GM23248 (cell line): ENCODE measurements at places on chromosomes 1 and 21. TPM values are rescaled to one million over a fixed set of nuclear protein-coding genes. Genes with fewer than 3 reads are reported as not detected.

DNA sequence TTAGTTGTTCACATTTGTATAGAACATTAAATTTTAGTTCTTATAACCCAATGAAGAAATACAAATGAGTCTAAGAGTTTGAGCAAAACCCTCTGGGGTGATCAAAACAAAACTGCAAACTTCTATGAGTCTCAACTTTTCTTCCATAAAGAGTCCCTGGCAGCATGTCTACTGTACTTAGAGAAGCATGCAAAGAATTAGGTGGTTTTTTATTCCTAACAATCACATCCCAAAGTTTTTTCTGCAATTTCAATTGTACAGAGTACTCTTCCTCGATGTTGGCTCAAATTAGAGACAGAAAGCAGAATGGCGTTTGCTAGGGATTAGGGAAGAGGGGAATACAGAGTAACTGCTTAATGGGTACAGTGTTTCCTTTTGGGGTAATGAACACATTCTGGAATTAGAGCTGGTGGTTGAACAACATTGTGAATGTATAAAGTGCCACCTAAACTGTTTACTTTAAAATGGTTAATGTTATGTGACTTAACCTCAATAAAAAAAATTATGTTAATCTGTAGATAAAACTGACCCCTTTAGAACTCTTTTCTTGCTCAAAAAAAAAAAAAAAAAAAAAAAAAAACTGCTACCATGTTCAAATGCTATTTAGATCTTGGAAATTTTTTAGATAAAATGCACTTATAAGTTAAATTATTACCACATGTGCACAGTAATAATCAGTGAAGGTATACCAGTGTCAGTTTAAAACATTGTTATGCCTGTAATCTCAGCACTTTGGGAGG, 4.8 kb downstream of the RC3H1 start:
- H3K36me3 ChIP-seq, result no peaks in the 10 kb centered on the region; the same call in 1 of the 2 replicates
- no peak overlapping the region for H3K27ac ChIP-seq
- no peak overlapping the region for H3K4me3 ChIP-seq
- DNase-seq, result peak; percentile 37
- H3K4me1 ChIP-seq, result peaks cover 49% of the 10 kb centered on the region

GRCh38 chr1:232628335-232629249, 1.3 kb downstream of the SIPA1L2 start:
- H3K27me3 ChIP-seq, result no peaks in the 10 kb centered on the region
- H3K4me1 ChIP-seq, result peaks cover 20% of the 10 kb centered on the region
- peak overlapping the region; percentile 86 for H3K4me3 ChIP-seq
- no peaks in the 10 kb centered on the region for H3K36me3 ChIP-seq
- DNase-seq, result peak; percentile 59

DNA sequence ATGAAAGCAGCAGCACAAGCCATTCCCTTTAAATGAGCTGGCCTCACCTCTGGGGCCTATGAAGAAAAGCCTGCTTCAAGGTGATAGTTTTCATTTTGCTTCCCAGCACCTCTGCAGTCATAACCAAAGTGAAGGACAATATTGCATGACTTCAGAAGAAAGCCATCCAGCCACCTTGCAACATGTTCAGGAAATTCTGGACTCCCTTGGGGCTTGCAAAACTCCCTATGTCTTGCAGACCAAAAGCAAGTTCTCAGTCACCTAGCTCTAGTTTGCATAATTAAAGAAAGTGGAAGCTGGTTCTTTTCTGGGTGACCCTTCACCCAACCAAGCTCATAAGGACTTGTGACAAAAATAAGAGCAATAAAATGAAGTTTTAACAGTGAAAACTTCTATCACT, 87.6 kb downstream of the GFI1 start:
- no peak overlapping the region for H3K4me3 ChIP-seq
- peak; percentile 5 for DNase-seq
- no peak overlapping the region for H3K27ac ChIP-seq
- H3K4me1 ChIP-seq, result no peaks in the 10 kb centered on the region

DNA sequence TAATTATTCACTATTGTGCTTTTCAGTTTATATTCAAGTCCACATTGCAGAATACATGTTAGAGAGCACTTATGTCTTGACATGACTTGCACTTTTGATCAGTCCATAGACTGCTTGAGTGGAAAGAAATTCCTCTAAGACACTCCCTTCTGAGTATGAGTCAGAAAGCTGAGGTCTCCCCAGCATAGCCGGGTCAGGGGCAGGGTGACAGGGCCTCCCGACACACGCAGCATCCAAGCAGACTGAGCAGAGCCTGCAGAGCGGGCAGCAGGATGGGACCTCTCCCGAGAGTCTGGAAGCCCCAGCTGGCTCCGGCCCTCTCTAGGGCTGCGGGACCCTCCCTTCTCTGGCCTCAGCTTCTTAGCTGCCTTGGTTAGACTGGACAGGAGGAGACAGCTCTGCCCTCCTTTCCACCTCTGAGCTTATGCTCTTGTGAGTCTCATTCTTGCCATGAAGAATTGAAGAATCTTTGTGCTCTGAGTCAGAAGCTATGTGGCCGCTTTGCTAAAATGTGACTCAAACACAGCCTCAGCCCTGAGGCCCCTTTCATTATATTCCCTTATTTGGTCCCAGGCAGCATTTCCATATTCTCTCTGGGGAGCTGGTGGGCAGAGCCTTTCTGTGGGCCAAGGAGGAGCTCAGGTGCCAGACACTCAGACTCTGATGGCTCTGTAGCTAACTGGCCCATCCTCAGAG, 11.2 kb upstream of the CAPN2 start:
- peak overlapping the region; percentile 100 for H3K27ac ChIP-seq
- H3K27me3 ChIP-seq, result no peaks in the 10 kb centered on the region
- H3K4me1 ChIP-seq, result peaks cover 55% of the 10 kb centered on the region
- peak; percentile 98 for DNase-seq

DNA sequence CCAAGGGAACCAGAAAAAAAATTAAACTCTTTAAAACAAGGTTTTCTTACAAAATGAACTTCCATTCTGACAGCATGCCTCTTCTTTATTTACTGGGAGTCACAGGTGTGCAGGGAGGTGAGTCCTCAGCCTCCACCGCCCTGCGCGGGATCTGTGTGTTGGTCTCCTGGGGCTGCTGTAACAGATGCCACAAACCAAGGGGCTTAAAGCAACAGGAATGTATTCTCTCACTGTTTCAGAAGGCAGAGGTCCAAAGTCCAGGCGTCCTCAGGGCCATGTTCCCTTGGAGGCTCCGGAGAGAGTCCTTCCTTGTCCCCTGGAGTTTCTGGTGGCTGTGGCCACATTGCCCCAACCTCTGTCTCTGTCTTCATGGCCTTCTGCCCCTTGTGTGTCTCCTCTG, 123.6 kb upstream of the C1orf174 start:
- no peaks in the 10 kb centered on the region for H3K27me3 ChIP-seq
- no peak overlapping the region for H3K4me3 ChIP-seq
- H3K36me3 ChIP-seq, result no peaks in the 10 kb centered on the region
- H3K4me1 ChIP-seq, result no peaks in the 10 kb centered on the region

DNA sequence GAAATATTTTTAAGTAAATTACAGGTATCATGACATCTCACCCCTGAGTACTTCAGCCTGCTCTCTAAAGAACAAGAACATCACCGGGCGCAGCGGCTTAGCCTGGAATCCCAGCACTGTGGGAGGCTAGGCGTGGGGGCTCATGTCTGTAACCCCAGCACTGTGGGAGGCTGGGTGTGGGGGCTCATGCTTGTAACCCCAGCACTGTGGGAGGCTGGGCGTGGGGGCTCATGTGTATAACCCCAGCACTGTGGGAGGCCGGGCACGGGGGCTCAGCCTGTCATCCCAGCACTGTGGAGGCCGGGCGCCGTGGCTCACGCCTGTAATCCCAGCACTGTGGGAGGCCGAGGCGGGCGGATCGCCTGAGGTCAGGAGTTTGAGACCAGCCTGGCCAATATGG, 7.7 kb upstream of the CDK11B start:
- H3K4me1 ChIP-seq, result peaks cover 15% of the 10 kb centered on the region
- no peak overlapping the region for H3K4me3 ChIP-seq
- no peak overlapping the region for H3K27ac ChIP-seq
- peaks cover 13% of the 10 kb centered on the region; the same call in 1 of the 2 replicates for H3K36me3 ChIP-seq
- no peaks in the 10 kb centered on the region for H3K27me3 ChIP-seq

- no peak overlapping the region for H3K4me3 ChIP-seq
- DNase-seq, result peak; percentile 83
- no peak overlapping the region for H3K27ac ChIP-seq
Observed at GRCh38 chr1:35111106-35111505, 31.9 kb downstream of the ZMYM1 start.

Gene PM20D1
- total RNA-seq, result 0.22 TPM in 1 of 2 replicates, not detected in the other

Gene TBX15
- 32.2 and 38.7 TPM in 2 replicates for total RNA-seq

Gene ST6GALNAC5
- 12.1 and 12.2 TPM in 2 replicates for total RNA-seq
